ENCODE measurements at places on chromosomes 12 and 14.

GRCh38 chr14:73740618-73741326, 26.6 kb upstream of the PNMA1 start:
- no peak for DNase-seq

- DNase-seq = no peak
These were observed at the start of gene NPC2 for GRCh38 chr14:74492776-74493342. Gene NPC2 (minus strand): TSS chr14:74493305. CDS start chr14:74493274, 31 bp downstream.

GRCh38 chr14:31965071-31965734, 111.9 kb upstream of the ARHGAP5 start:
- no peak for DNase-seq

DNA sequence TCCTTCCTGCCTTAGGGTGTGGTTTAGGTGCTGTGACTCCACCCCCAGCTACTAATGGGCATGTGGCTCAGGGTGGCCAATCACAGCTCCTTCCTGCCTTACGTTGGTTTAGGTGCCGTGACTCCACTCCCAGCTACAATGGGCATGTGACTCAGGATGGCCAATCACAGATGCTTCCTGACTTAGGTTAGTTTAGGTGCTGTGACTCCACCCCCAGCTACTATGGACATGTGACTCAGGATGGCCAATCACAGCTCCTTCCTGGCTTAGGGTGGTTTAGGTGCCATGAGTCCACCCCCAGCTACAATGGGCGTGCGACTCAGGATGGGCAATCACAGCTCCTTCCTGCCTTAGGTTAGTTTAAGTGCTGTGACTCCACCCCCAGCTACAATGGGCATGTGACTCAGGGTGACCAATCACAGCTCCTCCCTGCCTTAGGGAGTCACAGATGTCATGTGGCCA, 163.9 kb downstream of the TBX5 start:
- peak; percentile 80 for DNase-seq

DNA sequence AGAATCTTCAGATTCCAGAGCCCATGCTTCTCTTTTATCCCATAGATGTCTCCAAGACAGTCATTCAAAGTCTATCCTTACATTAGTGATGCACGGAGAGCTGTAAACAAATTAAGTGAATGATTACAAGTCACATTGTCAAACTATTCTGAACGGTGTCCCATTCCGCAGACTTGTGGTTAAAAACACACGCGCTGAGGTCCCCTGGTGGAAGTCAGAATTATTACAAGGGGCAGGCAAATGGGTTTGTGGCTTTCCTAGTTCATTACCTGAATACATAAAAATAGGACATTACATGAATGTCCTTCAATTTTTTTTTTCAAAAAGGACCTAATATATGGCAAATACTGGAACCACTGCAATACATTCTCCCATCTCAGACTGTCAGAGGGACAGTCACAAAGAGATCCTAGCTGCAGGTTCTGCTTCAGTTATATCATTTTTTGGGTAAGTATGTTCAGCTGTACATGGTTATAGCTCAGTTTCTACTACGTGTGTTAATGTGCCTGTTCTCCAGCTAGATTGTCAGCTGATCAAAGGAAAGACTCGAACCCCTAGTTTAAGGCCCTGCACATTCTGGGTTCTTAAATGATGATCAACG, 53.1 kb upstream of the STON2 start:
- DNase-seq = peak; percentile 62

DNA sequence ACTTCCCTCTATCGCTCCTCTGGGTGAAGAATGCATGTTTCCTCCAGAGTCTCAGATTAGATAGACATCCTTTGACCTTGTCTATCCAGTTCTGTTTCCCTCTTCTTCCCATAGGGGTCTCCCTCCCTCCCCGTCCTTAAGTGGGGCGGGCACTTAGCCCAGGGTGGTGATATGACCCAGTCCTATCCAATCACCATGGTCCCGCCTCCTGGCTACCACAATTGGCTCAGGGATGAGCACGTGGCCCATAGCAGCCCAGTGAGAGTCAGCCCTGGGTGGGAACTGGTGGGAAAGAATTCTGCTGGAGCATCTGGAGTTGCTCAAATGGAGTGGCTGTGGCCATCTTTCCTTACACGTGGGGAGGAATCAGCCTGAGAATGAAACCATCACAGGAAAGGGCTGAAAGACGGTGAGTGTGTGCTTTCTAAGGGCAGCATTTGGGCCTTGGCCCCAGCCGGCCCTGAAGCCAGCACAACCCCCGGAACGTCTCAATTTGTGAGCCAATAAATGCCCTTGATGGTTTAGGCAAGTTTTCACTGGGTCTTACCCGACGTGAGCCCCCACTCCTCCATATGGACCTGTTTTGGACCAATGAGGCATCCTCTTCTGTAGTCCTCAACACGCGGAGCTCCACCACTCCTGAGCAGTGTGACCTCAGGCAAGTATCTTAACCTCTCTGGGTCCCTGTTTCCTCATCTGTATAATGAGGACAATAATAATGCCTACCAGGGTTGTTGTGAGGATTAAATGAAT, 14.4 kb upstream of the MLXIP start:
- DNase-seq = peak; percentile 90

- no peak for DNase-seq
These were observed 1.2 kb downstream of the POU6F1 start for GRCh38 chr12:51216642-51217041.

DNA sequence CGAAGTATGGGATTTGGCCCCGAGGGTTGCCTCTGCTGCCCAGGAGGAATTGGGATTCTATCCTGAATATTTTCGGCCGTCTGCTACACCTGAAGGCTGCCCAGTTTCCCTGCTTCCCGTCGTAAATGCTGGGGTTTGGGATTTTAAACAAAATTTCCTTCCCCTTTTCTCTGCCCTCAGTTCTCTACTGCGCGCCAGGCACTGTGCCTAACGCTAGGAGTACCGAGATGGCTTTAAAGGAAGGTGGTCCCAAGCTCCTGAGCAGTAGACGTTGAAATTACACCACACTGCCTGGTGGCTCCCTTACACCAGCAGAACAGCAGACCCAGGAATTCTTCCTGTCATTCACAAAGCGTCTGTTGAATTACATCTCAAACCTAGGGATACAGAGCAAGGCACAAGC, 566 bp upstream of the PRDM4 start:
- peak; percentile 8 for DNase-seq

GRCh38 chr12:26114720-26115401, 10.0 kb downstream of the BHLHE41 start:
- DNase-seq = no peak

DNA sequence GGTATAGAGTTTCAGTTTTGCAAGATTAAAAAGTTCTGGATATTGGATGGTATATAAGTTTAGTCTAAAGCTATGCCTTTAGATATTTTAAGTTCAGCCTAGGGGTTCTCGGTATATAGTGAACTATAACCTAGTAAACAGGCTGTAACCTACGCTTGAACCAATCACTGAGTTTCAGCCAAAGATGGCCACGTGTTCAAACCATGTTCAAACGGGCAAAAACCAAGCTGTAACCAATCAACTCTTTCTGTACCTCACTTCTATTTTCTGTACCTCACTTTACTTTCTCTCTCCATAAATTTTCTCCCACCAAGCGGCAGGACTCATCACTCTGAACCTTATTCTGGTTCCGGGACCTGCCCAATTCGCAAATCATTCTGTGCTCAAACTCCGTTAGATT, 1.4 kb downstream of the TMBIM4 start:
- DNase-seq = no peak

DNA sequence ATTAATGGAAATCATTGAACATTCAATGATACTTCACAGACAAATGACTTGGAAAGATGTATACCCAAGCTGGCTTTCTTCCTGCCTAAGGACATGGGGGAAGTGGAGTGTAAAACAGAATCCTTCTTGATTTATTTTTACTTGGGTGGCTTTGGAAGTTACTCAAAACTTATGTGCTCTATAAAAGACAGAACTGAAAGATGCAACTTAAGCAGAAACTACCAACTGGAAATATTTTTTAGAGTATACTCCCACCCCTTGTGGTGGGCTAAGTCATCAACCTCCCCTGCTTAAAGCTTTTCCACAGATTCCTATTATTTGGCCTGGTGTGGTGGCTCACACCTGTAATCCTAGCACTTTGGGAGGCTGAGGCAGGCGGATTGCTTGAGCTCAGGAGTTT, 126.0 kb upstream of the ATP2B1 start:
- no peak for DNase-seq

DNA sequence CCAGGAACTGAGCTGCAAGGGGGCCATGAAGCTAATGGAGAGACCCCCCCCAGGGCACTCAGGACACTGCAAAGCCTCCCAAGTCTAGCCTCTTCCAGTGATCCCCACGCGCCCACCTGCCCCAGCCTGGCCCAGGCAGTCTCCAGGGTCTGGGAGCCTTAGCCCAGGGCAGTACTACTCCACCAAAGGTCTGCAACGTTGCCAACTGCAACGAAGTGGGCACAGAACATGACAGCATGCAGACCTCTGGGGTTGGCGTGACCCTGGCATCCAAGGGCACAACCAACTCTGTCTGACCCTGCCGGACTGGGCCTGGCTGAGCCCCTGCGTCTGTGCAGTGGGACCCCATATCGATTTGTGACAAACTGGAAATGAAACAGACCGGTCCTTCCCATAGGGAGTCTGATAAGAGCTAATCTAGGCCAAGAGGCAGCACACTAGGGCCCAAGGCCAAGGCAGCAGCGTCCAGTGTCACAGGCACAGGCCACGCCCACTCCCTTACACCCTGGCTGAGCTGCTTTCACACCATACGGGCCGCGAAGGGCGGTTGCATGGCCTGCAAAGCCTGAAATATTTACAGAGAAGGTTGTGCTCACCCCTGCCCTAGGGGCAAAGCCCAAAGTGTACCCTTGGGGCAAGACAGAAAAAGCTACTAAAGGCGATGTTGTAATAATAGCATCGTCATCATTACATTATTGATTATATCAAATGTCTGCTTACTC, 76.7 kb downstream of the NCOR2 start:
- DNase-seq = no peak

DNA sequence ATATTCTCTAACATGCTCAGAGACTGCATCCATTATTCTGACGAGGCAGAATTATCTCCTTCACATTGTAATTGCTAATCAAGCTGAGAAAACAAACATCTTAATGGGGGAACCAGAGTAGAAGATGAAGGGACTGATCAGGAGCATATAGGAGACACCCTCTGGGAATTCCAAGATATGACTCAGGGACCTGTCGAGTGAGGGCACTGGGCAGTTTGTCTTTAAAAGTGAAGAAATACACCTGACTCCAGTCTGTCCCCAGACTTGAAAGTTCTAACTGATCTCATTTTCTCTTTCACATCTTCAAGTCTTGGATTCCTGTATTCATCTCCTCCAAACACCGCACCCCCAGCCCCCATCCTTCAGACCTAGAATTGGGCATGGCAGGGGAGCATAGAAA, 226.9 kb upstream of the PLXNC1 start:
- no peak for DNase-seq

DNA sequence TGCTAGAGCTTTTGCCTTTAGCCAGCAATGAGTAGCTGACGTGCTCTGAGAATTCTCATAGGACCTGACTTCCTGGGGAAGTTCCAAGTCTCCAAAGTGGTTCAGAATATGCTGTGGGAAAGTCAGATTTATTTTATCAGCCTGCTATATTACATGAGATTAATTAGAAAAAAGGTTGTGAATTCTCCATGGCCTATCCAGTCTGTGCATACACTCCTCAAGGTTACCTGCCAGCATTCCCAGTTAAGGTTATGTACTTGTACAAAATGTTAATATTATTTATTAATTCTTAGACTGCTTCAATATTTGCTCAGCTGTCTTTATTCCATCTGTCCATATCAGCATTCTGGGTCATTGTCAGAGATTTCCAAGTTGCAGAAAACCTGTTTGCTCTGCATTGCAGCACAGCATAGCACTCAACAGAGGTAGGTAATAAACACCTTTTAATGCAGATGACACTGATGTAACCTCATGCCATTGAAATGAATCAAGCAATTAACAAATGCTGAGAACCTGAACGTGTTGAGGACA, 2.7 kb upstream of the SEL1L start:
- no peak for DNase-seq

GRCh38 chr12:96570579-96570978, 81.2 kb downstream of the CFAP54 start:
- no peak for DNase-seq

GRCh38 chr12:78863482-78864402, 832 bp upstream of the SYT1 start:
- DNase-seq = peak; percentile 90

- no peak for DNase-seq
These were observed 26.9 kb upstream of the LTBP2 start for GRCh38 chr14:74638966-74639365.

DNA sequence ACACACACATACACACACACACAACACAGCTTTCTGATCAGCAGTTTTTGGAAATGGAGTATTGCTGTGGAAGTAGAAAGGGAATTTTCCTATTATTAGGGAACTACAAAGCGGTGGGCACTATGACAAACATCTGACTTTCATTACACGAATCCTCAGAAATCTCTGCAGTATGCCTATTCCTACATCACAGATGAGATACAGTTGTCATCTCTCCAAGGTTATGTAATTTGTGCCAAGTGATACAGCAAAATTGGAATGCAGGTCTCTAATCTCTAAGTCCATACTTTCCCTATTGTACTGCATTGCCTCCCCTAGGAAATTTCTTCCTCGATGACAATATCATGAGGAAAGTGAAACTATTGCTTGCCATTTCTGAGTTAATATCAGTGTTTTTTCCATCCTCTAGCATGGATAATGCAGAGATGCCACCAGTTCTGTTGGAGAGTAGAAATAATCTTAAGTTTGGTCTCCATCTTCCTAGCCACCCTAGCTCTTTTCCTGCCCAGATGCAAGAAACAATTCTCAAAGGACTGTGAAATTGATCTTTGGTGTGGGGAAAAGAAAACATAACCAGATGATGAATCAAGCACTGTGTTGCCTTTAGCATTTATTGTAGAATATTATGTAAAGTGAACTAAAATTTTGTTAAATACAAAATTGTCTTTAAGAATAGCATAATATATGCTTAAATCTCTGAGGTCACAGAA, 94.7 kb downstream of the ERGIC2 start:
- no peak for DNase-seq

GRCh38 chr12:52090291-52090690, 10.8 kb downstream of the SMIM41 start:
- no peak for DNase-seq

DNA sequence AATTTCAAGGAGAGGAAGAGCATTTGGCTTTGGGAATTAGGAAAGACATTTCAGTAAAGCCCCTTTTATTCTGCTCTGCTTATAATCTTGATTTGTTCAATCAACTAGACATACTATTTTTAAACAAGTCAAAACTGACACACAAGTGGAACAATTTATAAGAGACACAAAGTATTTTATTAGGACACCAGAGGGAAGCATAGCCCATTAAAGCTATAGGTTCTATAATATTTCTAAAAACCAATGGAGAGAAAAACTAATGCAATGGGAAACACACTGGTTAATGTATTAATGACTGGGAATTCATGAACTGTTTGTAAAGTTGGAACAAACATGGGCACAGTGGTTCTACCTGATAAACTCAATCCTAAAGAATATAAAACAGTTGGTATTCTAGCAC, 15.3 kb upstream of the CERS5 start:
- no peak for DNase-seq

- DNase-seq = no peak
These were observed 56.7 kb downstream of the SRGAP1 start for GRCh38 chr12:63900922-63901793.
